Nucleus accumbens (tissue), 56 donors: ENCODE measurements at places on chromosomes 3 and 15.

DNA sequence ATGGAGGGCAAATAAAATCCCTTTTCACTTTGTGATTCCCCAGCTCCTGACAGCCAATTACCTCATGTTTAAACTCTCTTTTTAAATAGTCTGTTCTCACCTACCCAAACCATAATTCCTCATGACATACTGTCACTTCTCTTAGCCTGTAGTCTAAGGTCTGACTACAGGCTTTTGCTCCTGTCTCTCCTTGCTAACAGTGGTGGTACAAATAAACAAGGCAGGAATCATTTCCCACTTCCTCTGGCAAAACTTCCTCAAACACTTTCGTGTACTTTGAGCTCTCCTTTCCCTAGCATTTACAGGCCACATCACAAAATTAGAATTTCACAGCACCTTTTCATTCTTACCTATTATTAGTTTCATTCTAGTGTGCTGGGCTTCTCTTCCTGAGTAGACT, 51.8 kb downstream of the ATP8B4 start:
- DNase-seq: no peak

DNA sequence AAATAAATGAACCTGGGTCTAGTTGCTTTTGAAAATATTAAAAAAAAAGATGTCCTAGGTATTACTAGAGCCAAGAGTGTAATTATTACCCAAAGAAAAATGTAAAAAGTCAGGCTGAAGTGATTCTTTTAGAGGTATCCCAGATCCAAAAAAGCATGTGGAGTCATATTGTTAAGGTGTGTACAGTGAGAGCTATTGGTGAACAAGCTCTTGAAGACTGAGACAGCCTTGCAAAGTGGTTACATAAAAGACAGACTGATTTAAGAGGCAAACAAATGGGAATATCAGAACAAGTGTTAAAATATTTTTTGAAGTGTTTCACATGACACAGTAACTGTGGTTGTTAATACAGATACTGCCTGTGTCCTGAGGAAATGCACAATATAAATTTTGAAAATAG, 624.5 kb downstream of the PLOD2 start:
- DNase-seq: no peak

DNA sequence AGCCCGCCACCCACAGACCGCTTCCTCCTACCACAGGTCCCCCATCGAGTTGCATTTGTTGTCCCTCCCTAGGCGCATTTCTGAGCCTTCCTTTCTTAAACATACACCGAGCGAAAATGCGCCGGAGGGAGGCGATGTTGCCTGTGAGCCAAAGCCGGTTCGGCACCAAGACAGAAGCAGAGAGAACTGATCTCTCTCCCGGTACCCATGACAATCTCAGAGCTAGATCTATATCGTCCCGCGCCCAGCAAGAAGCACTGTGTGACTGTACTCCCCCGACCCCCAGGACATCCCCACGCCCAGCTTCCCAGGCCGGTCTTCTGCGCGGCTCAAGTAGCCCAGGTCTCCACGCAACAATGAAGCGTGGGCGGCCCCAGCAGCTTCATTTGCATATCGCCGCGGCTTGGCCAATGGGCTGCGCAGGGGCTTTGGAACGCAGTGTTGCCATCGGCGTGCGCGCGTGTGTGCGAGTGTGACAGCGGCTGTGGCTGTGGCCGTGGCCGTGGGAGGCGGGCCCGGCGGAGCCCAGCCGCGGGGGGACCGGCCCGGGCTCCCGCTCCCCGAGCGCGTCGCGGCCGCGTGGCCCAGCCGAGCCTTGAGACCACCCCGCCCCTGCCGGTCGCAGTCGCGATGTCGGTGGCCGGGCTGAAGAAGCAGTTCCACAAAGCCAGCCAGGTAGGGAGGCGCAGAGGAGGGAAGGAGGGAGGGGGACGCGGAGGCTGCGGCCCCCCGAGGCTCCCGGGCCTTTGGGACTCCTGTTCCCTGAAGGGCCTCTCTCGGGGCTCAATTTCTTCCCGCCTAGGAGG, at the start of gene SH3GL3:
Gene SH3GL3, plus strand, starts transcription at position 438 of the 806 bp plus-strand sequence. Its CDS starts 193 bp downstream, at position 631.
- DNase-seq: peak; percentile 88

GRCh38 chr3:143070977-143071551, 48.5 kb upstream of the CHST2 start:
- no peak for DNase-seq

DNA sequence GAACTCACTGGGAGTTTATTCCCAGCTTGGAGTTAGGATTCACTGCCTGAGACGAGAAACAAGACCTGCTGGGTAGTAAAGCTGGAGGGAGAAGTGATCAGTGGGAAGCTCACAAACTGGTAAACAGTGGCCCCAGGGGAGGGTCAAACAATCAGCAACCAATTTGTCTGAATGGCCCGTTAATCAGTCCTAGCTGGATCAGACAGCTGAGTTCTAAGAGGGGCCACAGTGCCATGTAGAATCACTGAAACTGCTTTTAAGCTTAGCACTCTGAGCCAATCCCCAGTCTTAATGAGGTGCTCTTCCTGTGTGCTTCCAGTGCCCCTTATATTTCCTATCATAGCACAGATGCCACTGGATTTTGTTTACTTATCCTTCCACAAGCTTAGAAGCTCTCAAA, 591.7 kb downstream of the RSL24D1 start:
- no peak for DNase-seq

GRCh38 chr3:108378153-108378951, 82.0 kb downstream of the HHLA2 start:
- DNase-seq: no peak

DNA sequence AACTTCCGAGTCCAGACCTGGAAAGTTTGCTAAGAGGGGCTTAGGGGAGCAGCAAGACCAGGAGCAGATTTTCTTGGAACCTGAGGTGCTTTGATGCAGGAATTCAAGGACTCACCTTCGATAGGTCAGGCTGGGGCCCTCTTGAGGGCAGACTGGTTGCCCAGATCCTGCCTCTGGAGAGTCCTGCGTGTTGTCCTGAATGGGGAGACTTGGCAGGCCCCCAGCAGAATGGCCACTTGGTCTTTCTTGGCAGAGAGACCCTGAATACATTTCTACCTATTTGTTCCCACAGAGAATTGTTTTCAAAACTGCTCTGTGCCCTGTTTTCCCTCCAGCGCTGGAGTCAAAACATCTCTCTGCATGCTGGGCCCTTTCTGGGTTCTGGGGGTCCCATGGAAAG, 4.2 kb downstream of the KLF13 start:
- no peak for DNase-seq

GRCh38 chr3:187491371-187491770, 123.2 kb downstream of the RTP4 start:
- no peak for DNase-seq

DNA sequence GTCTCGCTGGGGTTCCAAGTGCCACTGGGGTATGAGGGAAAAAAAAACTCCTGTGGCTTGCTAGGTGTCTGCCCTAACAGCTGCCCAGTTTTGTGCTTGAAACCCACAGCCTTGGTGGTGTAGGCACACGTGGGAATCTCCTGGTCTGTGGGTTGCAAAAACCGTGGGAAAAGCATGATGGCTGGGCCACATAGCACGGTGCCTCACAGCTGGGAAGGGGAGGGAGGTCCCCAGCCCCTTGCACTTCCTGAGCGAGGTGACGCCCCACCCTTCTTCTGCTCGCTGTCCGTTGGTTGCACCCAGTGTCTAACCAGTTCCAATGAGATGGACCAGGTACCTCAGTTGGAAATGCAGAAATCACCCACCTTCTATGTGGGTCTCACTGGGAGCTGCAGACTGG, 144.3 kb downstream of the KBTBD8 start:
- DNase-seq: no peak

GRCh38 chr15:68433551-68433950, 1.6 kb upstream of the ITGA11 start:
- DNase-seq: no peak

DNA sequence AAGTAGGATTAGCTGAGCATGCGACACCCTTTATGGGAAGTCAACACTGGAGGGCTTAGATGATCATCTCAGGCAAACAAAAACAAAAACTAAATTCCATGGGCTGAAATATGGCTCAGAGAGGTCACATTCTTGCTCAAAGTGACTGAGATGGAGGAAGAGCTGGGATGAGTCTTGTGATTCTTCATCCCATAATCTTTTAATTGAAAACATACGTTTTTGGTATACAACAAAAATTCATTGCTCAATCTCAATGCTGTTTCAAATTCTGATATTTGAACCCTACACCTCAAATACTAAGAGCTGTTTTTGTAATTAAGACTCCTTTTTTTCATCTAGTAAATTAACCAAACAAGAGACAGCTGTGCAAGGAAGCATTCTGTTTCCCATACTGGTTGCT, 257.0 kb downstream of the NR1D2 start:
- DNase-seq: no peak

GRCh38 chr15:74424901-74425528, 8.7 kb downstream of the SEMA7A start:
- DNase-seq: no peak

GRCh38 chr15:74370471-74370870, 3.0 kb upstream of the CYP11A1 start:
- DNase-seq: no peak

- no peak for DNase-seq
These were observed 4.5 kb upstream of the CFAP100 start for GRCh38 chr3:126390201-126390600.

GRCh38 chr15:29822684-29823459, 604 bp upstream of the TJP1 start:
- DNase-seq: peak; percentile 85

GRCh38 chr15:75027551-75027950, 4.2 kb downstream of the PPCDC start:
- DNase-seq: no peak

DNA sequence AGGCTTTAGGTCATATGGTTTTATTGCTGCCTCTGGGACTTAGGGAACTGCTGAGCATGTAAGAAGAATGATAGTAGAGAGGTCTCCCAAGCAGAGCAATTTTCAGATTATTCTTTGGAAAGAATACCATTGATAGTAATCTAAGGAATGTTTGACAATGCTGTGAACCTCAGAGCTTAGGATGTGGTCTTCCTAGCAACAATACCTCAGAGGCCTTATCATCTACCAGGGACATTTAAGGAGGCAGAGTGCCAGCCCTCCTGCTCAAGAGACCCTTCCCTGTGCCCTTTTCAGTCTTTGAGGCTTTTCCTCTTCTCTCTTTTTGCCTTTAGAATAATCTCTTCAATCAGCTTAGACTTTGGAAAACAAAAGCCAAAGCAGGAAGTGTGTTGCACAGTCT, 272.1 kb downstream of the OXSM start:
- DNase-seq: no peak
